Activated effector memory CD4-positive, alpha-beta T cell treated with anti-CD3 and anti-CD28 coated beads, Interleukin-2, amount 50 U/mL, for 16 hours (primary cell): ENCODE measurements at places on chromosomes 3 and 15.
A peak's percentile ranks its signal among the peaks of the same experiment; 100 is the strongest.

- no peak for DNase-seq
Observed at GRCh38 chr3:9717563-9717962, 13.9 kb downstream of the CPNE9 start.

DNA sequence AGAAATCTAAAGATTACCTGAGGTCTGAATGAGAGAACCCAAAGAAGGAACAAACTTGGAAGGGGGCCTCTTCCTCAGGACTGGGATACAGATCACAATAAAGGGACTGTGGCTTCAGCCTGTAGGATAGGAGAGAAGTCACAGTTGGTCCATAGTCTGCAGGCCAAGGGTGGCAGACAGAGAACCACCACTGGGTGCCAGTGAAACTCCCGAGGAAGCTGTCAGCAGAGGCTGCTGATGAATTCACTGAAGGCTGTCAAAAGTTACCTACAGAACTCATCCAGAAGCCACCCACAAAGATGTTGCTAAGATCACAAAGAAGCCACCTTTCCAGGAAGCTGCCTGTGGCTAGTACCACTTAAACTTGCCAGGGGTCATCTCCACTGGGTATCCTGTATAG is 78.5 kb downstream of the TMCO5A start:
- DNase-seq: no peak

DNA sequence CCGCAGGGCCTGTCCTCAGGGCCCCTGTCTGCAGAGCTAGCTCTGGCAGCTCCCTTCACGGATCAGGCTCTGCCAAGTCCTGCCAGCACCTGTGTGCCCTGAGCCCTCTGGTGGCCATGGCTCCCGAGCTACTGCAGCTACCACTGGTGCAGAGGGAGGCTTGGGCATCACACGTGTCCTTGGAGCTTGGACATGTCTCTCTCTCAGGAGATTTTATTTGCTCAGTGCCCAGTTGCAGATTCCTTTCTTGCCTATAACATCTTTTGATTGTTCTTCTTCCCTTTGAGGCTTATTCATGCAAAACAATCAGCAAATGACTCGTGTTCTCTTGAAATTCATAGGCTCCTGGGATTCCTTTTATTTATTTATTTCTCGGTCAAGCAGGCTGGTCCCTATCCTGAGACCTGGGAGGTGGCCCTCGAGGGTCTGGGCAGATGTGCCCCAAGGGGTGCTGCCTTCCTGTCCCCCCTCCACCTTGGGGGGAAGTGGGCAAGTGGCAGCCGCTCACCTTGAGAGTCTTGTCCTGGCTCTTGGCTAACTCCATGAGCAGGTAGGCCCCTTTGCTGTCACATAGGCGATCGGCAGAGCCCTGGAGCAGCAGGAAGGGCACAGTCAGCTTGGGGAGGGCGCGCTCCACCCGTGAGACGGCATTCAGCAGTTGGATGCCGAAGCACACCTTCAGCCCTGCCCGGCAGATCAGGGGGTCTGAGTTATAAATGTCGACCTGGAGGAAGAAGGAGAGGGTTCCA is 21.9 kb downstream of the ABTB1 start:
- DNase-seq: peak; percentile 77

DNA sequence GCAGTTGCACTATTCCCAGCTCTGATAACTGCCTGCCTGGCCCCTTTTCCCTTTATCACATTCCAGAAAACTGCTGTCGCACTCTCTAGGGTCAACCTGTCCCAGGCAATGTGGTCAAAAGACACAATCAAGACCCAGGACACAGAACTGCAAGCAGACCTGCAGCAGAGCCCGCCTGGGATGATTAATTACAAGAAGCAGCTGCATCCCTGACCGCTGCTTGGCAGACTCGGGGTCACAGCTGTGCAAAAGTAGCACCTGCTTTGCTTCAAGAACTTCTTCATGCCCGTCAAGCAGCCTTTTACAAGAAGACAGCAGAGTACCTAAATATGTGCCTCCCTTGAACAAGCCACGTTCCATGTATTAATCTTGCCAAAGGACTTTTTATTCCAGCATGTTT is 120.0 kb upstream of the ST8SIA2 start:
- DNase-seq: no peak

- DNase-seq: peak; percentile 64
Observed at GRCh38 chr3:197458179-197458707, 97.5 kb downstream of the BDH1 start.

DNA sequence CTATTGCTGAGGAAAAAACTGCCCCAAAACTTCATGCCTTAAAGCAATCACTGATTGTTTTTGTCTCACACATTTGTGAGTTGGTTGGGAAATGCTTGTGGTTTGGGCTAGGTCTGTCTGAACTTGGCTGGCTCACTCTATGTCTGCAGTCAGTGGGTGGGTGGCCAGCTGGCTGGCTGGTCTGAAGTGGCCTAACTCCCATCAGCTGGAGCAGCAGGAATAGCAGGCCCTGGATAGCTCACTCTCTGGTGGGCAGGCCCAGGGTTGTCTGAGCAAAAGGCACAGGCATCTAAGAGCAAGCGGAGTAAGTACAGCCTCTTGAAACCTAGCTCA is 37.7 kb upstream of the PRR20G start:
- no peak for DNase-seq

- peak; percentile 88 for DNase-seq
Observed at GRCh38 chr3:134473868-134474546, 11.8 kb downstream of the ANAPC13 start.

DNA sequence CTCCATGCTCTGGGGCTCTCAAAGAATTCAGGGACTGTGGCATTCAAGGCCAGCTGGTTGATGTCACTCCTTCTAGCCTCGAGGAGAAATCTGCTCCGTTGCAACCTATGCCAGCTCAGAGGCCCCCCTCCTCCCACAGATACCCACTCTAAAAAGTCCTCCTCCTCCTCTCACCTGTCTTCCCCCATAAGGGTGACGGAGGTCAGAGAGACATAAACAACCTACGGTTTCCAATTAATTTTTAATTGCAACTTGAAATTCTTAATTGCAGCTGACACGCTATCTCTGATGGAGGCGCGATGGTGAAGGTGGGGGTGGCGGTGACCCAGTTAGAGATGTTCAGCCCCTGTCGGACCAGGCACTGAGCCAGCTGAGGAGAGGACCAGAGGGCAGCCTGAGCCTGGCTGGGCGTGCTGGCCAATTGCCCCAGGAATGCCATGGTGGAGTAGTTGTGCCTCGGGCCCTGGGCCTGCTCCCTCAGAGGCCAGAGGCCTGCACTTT is 43.2 kb upstream of the INSYN1 start:
- DNase-seq: no peak

DNA sequence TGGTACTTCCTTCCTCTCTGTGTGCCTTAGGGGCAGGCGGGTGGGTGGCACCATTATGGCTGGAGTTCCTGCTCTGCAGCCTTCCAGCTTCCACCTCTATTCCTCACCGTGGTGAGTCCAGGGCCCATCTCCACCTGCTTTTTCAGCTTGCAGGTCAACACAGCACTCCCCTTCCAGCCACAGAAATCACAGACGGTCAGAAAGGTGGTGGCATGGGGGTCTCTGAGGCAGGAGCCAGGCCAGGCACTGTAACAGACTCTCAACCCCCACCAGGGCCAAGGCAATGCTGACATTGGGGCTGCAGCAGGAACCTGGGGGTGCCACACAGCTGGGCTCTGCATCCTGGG is 16.6 kb downstream of the KLF15 start:
- DNase-seq: no peak

GRCh38 chr3:188010478-188010877 is 143.5 kb upstream of the LPP start:
- DNase-seq: no peak

DNA sequence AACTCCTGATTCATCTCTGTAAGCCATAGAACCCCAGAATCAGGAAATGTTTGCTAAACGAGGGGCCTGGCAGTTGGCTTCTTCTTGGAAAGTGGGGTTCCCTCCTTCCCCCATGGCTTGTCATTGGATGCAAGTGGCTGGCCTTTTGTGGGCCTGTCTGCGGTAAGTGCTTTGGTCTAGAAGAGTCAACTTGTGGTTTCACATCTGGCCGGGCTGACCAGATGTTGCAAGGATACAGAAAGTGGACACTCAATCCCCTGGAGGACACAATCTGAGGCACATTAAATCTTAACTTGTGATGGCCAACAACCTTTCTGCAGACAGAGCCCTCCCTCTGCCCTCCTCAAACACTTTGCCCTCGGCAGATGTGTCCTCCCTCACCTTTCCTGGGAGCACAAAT is 1.1 kb downstream of the FAH start:
- no peak for DNase-seq

DNA sequence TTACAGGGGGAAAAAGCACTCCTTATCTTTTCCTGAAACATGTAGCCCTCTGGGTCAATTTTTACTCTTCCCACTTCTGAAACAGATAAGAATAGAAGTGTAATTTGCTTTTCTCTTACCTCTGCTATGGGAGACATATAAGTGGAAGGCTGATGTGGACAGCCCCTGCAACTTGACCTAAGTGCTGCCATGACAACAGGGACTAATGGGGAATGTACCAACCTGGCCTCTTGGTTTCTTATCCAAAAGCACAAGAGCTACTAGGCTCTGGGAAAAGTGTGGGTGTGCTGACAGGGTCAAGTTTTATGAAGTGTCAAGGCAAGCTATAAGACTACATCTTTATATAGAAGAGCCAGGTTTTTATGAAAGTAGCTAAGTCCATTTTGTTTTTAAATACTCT is 1246.5 kb downstream of the OTOL1 start:
- no peak for DNase-seq

GRCh38 chr15:28919201-28919635 is 33.4 kb downstream of the APBA2 start:
- DNase-seq: peak; percentile 67
